GM12891 (cell line): ENCODE measurements at places on chromosomes 7 and 10.

GRCh38 chr10:122669842-122670241 lies 29.8 kb downstream of the C10orf120 start:
- no peak for DNase-seq

DNA sequence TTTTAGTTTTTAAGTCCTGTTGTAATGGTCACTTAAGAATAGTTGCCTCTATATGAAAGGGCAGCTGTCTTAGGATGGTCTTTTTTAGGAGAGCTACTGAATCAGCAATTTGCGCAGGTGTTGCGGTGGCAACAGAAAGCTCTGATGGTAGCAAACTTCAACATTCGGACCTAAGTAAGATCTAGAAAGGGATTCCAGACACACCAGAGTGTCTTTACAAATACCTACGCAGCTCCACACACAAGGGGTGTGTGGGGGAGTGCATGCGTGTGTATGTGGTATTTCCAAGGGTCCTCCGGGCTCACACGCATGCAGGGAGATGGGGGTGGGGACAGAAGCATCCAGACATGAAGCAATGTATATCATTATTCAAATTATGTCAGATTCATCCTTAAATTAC lies 438.6 kb upstream of the MGMT start:
- no peak for DNase-seq

GRCh38 chr7:55486991-55487390 lies 85.3 kb downstream of the VOPP1 start:
- DNase-seq = no peak

- DNase-seq = no peak
Measured at GRCh38 chr10:22314852-22315251, 1.3 kb upstream of the COMMD3 start.

GRCh38 chr7:156456503-156457115 lies 184.0 kb upstream of the RNF32 start:
- DNase-seq = no peak

DNA sequence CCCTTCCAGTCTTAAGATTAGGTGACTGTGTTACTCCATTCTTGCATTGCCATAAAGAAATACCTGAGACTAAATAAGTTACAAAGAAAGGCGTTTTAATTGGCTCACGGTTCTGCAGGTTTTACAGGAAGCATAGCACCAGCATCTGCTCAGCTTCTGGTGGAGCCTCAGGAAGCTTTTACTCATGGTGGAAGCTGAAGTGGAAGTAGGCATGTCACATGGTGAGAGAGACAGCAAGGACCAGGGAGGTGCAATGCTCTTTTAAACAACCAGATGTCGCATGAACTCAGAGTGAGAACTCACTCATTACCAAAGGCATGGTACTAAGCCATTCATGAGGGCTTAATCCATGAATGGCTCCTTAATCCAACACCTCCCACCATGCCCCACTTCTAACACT lies 34.0 kb upstream of the TMEM273 start:
- no peak for DNase-seq

GRCh38 chr10:44293842-44294241 lies 91.1 kb downstream of the CXCL12 start:
- DNase-seq = no peak

GRCh38 chr7:17370901-17371585 lies 72.6 kb downstream of the AHR start:
- DNase-seq = no peak

DNA sequence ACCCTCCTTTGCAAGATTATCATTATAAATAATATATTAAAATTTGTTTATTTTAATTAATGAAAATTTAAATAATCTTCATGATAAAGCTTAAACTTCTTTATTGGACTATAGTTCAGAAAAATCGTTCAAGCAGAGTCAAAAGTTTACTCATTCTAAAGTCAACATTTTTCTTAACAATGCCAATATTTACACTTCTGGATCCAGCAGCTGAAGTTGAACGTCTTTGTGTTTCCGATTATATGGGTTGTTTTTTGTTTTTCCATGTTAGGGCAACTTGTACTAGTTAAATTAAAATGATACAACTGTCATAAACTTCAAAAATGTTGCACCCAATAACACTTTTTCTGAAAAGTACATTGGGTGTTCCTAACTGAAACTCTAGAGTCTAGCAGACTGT lies 43.8 kb downstream of the GRB10 start:
- no peak for DNase-seq

DNA sequence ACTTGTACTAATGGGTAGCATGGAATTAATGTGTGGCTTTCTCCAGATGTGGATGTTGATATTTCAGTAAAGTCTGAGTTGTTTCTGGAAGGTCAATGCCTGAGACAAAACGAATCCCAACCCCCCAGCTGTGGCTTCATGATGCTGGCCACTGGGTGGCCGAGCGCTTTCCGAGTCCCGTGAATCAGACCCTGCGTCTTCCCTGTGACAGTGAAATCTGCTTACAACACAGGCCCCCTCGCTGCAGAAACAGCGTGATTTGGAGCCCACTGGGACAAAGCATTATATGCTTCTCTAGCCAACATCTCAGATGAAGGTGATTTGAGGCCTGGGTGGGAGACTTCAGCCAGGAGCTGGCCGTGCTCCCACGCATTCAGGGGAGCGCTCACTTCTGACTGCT lies 124.7 kb downstream of the WDR37 start:
- no peak for DNase-seq

- DNase-seq = no peak
Measured at GRCh38 chr10:97763947-97764346, 7.9 kb downstream of the SFRP5 start.

GRCh38 chr10:92970301-92971070 lies 90.1 kb upstream of the CYP26C1 start:
- DNase-seq = no peak

DNA sequence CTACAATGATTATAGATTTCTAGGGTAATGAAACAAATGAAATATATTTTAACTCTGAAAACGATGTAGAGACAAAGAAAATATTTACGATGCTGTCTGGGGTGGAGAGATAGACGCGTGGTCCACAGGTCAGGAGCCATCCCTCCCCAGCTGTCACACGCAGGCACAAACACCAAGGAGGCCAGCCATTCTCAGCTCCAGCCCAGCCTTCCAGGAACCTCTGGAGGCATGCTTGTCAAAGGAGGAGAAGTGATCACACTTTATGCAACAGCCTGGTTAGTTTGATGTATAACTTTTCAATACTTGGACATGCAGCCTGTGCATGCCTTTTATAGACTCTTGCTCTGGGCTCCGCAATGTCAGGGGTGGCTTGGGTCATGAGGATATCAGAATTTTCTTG lies 391.5 kb upstream of the MGMT start:
- no peak for DNase-seq

GRCh38 chr7:29216128-29216527 lies 21.6 kb downstream of the CHN2 start:
- no peak for DNase-seq

- no peak for DNase-seq
Measured at GRCh38 chr7:126557271-126557670, 695.5 kb downstream of the GRM8 start.

DNA sequence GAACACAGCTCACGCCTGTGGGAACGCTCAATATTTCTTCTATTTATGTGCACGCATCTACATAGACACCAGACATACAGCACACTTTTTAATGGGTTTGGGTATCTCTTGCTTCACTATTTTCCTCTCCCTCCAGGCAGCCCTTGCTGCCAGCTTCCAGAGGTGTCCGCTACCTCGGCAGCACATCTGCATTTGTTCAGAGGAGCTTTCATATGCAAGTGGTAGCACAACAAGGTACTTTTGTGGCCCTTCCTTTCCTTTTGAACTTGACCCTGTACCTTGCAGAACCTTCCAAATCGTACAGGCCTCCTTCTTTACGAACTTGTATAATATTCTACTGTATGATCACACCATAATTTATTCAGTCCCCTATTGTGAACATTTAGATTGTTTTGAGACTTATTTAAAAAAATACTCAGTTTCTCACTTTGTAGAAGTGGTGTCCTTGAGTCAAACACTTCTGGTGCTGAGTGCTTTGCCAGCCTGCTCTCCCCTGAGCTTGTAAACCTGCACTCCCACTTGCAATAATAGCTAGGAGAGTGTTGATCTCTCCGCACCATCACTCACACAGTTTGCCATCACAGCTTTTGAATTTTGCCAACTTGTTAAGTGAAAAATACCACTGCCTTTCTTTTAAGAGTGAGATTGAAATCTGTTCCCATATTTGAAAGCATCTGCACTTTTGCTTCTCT lies 106.0 kb upstream of the ZNF32 start:
- no peak for DNase-seq

GRCh38 chr10:5497948-5498730 lies 1.2 kb downstream of the CALML5 start:
- no peak for DNase-seq

GRCh38 chr7:37382546-37383088 lies 66.0 kb downstream of the ELMO1 start:
- no peak for DNase-seq

GRCh38 chr10:111600772-111601171 lies 523.9 kb downstream of the ADRA2A start:
- DNase-seq = no peak

GRCh38 chr7:107972075-107972482 lies 30.9 kb downstream of the LAMB1 start:
- DNase-seq = no peak

DNA sequence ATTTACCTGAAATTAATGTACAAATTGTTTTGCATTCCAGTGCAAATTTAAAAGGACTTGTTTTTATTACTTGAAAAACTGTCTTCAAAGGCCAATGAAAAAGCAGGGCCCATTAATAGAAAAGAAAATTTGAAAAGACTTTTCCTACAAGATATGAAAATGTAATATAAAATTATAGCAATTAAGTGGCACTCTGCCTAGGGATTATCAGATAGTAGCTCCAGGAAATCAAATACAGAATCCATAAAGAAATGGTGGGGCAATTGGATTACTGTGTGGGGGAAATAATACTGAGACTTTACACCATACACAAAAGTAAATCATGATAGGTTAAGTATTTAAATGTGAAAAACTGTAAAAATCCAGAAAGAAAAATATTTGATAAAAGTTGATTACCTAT lies 89.7 kb downstream of the GLCCI1 start:
- no peak for DNase-seq

DNA sequence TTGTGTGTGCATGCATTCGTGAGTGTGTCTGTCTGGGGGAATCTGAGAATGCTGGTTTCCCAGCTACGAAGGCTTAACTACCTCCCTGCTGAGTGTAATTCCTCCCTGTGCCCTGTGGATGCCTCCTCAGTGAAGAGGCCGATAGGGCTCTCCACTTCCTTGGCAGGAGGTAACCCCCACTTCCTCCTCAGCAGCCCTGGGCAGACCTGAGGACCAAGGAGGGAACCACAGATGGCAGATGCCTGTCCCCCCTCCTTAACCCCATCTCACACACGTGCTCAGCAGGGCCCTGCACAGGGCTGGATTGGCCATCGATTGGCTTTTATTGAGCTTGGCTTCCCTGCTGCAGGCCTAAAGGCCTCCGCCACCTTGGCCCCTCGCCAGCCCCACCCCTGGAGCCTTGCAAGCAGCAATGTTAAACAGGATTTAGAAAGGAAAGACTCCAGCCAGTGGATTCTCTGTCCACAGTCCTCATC lies 45.6 kb upstream of the LRRC4 start:
- no peak for DNase-seq

- DNase-seq = no peak
Measured at GRCh38 chr10:120632047-120632446, 175.0 kb downstream of the PLPP4 start.

DNA sequence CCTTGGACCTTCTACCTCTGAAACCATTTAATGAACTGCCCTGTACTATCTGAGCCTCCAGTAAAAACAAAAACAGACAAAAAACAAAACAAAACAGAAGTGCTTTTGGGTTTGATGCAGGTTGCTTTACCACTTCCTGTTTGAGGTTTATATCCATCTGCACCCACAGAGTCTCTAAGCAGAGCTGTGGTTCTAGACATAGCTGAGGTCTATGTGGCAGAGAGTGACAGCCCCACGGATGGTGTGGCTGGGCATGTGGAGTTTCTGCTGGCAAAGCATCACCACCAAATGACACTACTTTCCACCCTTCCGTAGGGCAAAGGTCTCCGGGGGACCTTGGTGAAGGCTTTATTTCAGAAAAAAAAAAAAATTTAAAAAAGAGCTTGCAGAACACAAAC lies 754.2 kb downstream of the GRID1 start:
- peak; percentile 26 for DNase-seq

GRCh38 chr10:126654579-126654978 lies 15.9 kb downstream of the C10orf90 start:
- no peak for DNase-seq

DNA sequence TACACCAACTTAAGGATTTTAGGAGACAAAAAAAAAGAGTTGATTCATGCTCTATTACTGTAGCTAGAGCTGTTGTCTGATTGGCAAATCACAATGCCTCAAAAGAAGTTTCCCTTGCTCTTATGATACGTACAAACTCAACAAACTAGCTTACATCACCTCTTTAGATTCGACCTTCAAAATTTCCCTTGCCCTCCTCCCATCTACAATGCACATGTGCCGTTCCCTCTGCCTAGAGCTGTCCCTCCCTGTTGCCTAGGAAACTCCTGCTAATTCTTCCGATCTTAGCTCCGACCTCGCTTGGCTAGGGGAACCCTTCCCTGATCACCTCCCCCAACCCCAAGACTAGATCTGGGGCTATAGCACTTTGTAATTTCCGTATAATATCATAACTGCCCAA lies 55.4 kb downstream of the MAP3K8 start:
- no peak for DNase-seq

- DNase-seq = no peak
Measured at GRCh38 chr10:124087672-124088634, 5.4 kb downstream of the CHST15 start.

GRCh38 chr7:101017064-101017777 lies 2.7 kb upstream of the MUC17 start:
- DNase-seq = peak; percentile 91

- no peak for DNase-seq
Measured at GRCh38 chr10:33460505-33461294, 126.2 kb upstream of the NRP1 start.

DNA sequence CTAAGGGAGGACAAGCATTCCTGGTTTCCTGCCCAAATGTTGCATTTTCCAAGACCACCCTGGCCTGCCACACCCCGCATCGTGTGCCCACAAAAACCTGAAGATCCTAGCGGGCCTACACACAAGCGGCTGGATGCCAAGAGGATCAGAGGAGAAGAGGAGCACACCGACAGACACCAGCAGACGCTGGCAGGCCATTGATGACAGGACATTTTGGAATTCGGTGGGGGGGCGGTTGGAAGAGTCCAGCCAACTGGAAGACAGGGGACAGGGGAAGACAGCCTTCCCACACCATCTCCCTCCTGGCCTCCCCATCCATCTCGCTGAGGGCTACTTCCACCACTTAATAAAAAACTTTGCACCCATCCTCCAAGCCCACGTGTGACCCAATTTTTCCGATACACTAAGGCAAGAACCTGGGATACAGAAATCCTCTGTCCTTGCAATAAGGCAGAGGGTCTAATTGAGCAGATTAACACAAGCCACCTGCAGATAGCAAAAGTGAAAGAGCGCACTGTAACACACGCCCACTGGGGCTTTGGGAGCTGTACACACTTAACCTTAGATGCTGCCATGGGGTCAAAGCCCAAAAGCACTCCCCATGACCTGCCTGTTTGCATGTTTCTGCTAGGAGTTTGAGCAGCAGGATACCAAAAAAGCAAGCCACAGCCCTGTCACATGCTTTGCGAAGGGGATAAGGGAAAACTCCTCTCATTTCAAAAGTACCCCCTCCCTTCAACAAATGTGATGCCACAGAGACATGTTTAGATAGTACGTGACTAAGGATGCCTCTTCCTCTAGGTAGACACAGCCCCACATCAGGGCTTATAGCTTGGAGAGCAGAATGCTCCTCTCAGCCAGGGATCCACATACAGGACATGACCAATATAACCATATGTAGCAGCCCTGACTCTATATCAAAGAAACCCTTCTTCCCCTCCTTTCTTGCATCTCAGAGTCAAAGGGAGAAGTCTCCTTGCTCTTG lies 13.4 kb upstream of the SMNDC1 start:
- no peak for DNase-seq

- no peak for DNase-seq
Measured at GRCh38 chr7:129341212-129341611, 93.0 kb upstream of the STRIP2 start.
